Hindlimb muscle (tissue), 1 donor: ENCODE measurements at places on chromosomes 4 and X. TPM values are rescaled to one million over a fixed set of nuclear protein-coding genes. Genes with fewer than 3 reads are reported as not detected.

- no peak for DNase-seq
Observed at GRCh38 chrX:21524008-21524407, 134.1 kb downstream of the KLHL34 start.

DNA sequence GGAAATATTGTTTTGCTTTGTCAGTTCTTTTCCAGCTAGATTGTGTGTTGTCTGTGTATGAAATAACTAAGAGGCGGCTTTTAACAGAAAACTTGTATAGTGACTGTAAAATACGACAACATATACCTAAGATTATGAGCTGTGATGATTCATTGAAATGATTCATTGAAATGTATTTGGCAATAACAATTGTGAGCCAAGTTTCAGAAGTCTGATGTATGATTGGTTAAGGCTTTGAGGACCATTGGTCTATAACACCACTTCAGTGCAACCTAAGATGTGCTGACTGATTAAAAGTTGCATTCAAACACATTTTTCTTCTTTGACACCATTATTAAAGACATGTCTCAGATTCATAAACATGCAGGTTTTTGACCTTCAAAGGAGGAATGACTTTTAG, 76.6 kb downstream of the PTPN13 start:
- DNase-seq: no peak

GRCh38 chr4:148443512-148444295, 1.5 kb upstream of the NR3C2 start:
- DNase-seq: peak; percentile 35

RBMXL3 gene
- polyA plus RNA-seq: not detected

MAGEA1 gene
- not detected for polyA plus RNA-seq

DNA sequence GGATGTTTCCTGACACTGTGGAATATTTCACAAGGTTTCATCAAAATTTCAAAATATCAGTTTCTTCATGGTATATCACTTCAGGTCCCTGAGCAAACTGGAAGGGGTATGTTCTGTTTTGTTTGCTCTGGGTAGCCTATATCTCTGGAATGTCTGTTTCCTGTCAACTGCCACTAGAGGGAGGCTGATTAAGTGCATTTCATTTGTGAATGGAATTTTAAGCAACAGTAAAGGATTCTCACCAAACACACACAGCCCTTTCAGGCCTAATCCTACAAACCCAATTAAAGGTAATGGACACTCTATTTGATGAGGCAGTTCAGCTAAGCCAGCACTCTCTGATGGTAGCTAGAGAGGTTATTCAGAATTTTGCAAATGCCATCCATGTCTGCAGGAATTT, 307.1 kb downstream of the TEX13A start:
- DNase-seq: peak; percentile 13

SNX12 gene
- polyA plus RNA-seq: 47.0 TPM

RAB41 gene
- polyA plus RNA-seq: 0.36 TPM

ADH1A gene
- polyA plus RNA-seq: 0.88 TPM

DNA sequence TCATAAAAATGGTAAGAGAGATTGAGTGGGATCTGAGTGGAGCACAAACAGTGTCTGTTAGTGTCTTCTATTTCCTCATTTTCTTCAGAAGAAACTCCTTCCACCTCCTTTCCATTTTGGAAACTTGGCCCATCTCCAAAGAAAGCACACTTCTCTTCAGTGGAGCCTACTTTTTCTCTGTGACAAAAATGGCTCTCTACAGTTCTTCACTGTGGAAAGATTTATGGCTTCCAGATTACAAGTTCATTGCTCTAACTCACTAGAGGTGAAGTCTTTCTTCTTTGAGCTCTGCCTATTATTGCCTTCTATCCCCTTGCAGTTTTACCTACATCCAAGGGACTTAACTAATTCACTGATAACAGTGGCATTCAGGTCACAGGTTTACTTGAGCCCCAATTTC, 325.8 kb downstream of the ANTXR2 start:
- DNase-seq: no peak

USP17L10 gene
- polyA plus RNA-seq: not detected

GPAT3 gene
- 18.5 TPM for polyA plus RNA-seq

GRCh38 chrX:10111364-10112148, 45.2 kb upstream of the CLCN4 start:
- no peak for DNase-seq

PAGE4 gene
- polyA plus RNA-seq: not detected

BEND4 gene
- polyA plus RNA-seq: 0.10 TPM

ANXA10 gene
- polyA plus RNA-seq: 0.28 TPM

DNA sequence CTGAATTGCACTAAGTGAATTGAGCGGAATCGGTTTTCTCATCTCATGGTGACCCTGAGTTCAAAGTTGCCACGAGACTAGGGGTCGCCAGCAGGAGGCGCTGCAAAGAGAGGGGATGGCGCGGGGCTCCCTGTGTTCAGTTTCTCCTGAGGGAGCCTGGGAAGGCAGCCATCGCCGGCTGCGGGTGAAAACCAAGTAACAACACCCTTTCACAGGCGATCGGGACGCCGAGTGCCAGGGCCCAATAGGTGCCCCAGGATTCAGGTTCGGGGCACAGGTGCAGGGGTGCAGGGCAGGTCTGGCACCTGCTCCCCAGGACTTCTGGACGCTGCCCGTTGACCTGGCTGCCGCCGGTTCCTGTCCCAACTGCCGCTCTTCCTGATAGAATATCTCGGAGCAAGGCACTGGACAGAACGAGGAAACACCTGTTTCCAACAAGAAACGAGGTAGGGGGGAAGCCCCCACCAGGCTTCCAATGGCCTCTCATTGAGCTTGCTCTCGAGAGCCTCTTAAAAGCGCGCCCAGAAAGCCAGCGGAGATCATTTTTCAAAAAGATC, 1.1 kb upstream of the FGF16 start:
- DNase-seq: peak; percentile 19

DNA sequence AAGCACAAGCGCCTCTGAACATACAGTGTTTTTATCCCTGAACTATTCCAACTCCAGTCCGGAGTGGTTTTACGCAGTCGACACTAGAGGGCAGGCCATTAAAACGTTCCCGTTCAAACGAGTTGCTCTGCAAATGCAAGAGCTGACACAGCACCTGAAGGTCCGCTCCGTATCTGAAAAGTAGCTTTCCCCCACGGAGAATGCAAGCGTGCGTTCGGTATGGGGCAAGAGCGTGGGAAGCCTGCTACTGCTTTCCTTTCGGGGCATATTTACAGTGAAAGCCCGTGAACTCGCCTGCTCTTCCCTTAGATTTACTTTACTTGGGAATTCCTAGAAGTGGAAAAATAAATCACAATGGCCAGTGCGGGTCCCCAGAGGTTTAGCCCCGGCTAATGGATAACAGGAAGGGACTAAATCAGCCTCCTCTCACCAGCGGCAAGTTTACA, 190.8 kb downstream of the TSPAN5 start:
- DNase-seq: peak; percentile 85

SMPX gene
- polyA plus RNA-seq: 250 TPM

DNA sequence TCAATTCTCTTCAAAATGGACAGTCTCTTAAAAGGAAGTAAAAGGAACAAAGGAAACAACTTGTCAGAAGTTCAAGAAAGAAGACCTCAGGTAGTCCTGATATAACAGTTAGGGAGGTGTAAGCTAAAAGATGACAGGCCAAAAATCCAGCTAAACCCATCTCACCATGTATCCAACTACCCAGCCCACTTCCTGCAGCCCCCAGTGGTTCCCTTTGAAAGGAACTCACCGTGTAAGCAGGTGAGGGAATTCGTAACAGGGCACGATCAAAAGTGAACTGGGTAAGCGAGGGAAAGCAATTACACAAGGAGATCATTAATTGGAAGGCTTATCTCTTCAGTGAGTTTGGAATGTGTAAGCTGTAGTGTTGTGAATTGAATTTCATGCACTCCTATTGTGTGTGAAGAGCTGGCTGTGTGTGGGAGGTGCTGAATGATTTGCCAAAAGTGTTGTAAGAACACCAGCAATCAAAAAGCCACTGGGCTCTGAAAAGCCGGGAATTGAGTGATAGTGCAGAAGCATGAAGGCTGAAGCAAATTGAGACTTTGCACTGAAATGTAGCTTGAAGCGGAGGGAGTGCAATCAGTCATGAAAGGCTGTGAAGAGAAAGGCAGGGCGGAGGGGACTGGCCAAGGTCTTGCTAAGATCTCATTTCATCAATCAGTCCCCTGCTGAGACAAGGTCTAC, 914.2 kb upstream of the LCORL start:
- DNase-seq: no peak

FGFBP1 gene
- not detected for polyA plus RNA-seq

VSIG4 gene
- polyA plus RNA-seq: 16.2 TPM

GRCh38 chr4:8128100-8128856, 30.3 kb downstream of the ABLIM2 start:
- no peak for DNase-seq

- DNase-seq: peak; percentile 85
Observed at GRCh38 chr4:168585168-168586091, 88.6 kb downstream of the PALLD start.

GAGE13 gene
- not detected for polyA plus RNA-seq

DNA sequence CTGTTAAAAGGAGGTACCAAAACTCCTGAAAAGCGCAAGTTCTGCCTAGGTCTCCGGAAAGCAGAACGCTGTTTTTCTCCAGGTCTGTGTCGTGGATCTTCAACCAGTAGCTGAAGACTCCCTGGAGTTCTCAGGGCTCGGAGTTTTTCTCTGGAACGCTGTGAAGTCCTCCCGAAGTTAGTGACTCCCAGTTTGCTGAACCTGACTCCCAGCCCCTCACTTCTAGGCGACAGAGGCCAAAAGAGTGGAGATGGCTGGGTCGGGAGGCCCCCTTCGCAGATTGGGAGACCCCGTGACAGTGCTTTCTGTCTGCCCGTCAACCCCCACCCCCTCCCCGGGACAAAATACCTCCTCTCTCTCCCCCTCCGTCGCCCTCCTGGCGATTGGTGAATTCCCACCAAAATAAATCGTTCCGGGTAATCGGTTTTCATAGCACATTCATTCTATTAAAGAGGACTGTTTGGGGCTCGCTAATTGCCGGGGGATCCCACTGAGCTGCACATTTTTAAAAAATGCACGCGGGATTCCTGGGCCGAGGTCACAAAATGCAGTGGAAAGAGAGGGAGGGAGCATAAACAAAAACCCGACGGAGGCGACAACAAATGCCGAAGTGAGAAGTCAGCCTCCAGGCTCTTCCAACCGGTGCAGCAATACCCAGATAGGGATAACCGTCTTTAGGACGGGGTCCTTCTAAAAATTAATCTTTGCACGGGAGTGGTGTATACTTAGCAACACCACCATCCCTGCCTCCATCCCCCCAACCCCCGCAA, 4.0 kb upstream of the MSX1 start:
- DNase-seq: no peak

GRCh38 chr4:12242354-12242753, 813.7 kb upstream of the HS3ST1 start:
- no peak for DNase-seq

- peak; percentile 16 for DNase-seq
Observed at GRCh38 chrX:44874420-44875184, 1.6 kb downstream of the KDM6A start.

GRCh38 chr4:70844180-70844579, 4.5 kb upstream of the GRSF1 start:
- DNase-seq: no peak

- DNase-seq: no peak
Observed at GRCh38 chrX:112197840-112198239, 115.3 kb upstream of the TRPC5 start.

PARM1 gene
- polyA plus RNA-seq: 69.8 TPM

SGMS2 gene
- polyA plus RNA-seq: 8.0 TPM

AVPR2 gene
- 1.4 TPM for polyA plus RNA-seq

SNCA gene
- 9.6 TPM for polyA plus RNA-seq

GRCh38 chr4:183396227-183396637, 48.2 kb upstream of the CDKN2AIP start:
- DNase-seq: no peak

DNA sequence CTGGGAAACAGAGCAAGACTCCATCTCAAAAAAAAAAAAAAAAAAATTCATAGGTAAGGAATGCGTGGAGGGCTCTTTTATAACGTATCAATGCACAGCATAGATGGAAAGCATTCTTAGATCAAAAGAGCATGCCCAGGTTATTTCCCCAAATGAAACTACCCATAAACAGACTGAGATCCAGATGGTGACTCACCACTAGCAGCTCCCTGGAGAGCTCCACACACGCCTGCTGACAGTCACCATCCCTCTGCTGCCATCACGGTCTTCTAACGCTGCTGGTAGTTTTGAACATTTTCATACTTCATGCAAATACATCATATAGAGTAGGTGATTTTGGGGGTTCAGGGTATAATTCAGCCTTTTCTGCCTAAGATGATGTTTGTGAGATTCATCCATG, 136.9 kb downstream of the ASMT start:
- DNase-seq: no peak

- DNase-seq: no peak
Observed at GRCh38 chr4:109592367-109592766, 32.3 kb downstream of the MCUB start.

DNA sequence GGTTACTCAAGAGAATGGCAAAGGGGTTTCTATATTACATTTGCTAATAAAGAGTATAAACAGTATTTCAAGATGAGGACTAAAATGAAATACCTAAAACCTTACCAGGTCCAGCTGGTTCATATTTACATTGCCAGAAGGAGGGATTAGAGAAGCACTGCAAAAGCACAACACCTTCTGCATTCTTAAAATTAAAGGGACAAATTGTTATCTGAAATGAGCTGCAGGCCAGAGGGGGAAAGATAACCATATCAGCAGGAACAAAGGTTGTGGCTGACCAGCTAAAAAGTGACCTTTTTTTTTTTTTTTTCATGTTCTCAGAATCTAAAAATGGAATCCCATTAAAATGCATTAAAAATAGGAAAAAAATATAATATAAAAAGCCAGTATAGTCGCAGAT, 39.7 kb downstream of the AFF2 start:
- no peak for DNase-seq

DNA sequence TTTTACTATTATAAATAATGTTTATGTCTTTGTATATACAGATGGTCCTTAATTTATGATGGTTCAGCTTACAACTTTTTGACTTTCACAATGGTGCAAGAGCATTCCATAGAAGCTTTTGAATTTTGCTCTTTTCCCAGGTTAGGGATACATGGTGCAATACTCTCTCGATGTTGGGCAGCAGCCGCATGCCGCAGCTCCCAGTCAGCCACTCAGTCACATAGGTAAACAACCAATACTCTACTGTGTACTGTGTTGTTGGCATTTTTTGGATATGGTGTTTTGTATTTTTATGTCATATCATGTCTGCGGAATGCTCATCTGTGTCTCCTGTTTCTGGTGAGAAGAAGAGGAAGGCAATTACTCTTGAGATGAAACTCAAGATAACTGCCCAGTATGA, 258.0 kb upstream of the ETNPPL start:
- DNase-seq: no peak

DNA sequence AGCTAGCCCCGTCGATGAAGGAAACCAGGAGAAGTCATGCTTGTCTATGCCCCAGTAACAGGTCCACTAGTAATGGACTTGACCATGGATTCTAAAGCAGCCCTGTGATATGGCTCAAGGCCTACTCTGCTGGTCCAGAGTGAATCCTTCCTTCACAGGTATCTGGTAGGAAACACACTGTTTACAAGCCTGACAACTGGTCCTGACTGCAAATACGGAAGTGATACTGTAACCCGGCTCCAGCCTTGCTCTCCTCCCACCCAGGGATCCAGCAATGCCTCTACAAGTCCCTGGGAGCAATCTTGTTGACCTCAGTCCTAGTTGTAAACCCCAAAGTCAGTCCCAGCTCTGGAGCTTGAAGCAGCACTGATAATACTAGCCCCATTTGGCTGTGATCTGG, 239.2 kb upstream of the GRID2 start:
- no peak for DNase-seq
